ENCODE measurements at places on chromosomes 7 and 10.

GRCh38 chr7:151367284-151367683, 25.7 kb downstream of the NUB1 start:
- DNase-seq, result no peak

DNA sequence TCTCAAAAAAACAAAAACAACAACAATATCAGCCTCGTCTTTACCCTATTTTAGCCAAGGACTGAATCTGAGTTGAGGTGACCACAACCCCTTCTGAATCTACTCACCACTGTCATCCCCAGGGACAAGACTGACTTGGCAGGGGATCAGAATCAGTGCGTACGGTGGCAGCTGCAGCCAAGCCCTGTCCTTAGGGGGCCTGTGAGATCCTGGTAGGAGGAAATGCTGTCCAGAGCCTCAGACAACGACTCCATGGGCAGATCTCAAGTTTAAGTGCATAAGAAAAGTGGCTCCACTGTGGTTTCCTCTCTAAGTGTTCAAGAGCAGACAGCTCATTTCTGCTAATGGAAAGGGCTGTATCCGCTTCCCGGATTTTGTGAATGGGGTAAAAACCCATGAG, 22.4 kb upstream of the CYTH3 start:
- DNase-seq, result no peak

GRCh38 chr10:72275351-72276012, 1.8 kb downstream of the DDIT4 start:
- DNase-seq, result no peak

- no peak for DNase-seq
Observed at GRCh38 chr7:128879461-128879938, 16.8 kb downstream of the ATP6V1F start.

DNA sequence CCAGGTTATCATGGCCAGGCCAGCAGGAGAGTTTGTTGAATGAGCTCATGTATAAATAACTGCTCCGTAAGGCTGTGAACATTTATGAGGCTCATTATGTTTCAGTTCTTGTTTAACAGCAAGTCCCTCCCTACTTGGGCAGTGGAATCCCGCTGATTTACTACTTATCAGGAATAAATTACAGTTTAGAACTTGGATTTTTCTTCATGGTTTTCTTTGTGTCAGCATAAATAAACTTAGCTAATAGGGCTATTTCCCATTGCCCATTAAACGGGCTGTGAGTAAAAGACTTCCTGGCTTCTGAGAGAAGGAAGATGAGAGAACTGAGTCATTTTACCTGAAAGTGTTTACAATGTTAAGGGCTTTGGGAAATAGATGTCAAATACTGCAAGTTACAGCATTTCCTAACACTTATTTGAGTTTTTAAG, 701.6 kb upstream of the ANKRD30A start:
- no peak for DNase-seq

Data from GM04503 (cell line).